ENCODE measurements at places on chromosomes 3 and 15.
A peak's percentile ranks its signal among the peaks of the same experiment; 100 is the strongest.

DNA sequence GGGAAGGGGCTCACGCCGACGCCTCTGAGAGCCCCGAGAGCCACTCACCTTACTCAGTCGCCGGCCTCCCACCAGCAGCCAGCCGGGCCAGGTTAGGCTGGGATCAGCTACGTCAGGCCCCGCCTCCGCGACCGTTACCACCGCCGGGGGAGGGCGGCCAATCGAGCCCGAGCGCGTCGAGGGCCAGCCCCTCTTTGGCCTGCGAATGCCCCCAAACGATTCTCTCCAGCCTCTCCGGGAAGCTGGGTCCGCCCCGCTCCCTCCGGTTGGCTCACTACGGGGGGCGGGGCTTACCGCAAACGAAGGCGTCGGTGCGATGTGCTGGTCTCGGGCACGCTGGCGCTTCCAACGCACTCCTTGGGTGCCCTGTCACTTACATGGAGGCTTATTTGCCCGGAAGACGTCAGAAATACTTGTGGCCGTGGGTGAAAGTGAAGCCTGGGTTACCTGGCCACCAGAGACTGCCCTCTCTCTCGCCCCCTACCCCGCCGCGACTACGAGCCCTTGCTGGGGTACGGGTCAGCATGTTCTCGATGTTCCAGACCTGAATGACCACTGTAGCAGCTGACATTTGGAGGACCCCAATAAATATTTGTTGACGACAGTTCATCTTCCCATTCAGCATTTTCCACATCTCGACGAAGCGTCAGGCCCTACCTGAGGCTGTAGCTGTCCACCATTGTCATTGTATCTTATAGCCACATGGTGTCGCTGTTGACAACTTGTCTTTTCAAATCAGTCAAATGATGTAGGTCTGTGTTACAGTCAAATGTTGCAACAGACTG, at the start of gene CEP70:
Gene CEP70, minus strand, starts transcription at position 111 of the 785 bp plus-strand sequence. CDS start 21,333 bp downstream, outside the sequence.
- peak; percentile 96 for DNase-seq

GRCh38 chr3:52036829-52037228, 19.5 kb downstream of the DUSP7 start:
- DNase-seq, result no peak

- no peak for DNase-seq
Observed at GRCh38 chr3:197501496-197501878, 54.3 kb downstream of the BDH1 start.

DNA sequence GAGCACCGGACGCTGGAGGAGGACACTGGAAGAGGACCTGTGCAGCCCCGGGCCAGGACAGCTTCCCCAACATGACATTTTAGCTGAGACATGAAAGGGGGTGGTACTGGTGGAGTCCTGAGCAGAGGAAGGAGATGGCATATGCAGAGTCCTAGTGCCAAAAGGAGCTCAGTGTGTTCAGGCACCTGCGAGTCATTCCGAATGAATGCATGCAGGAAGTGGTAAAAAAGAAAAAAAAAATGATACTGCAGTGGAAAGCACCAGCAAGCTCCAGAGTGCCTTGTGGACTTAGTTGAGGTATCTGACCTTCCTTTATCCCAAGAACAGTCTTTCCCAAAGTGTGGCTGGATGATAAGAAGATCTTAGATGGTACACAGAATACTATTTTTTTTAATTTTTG, 6.6 kb upstream of the ZNF148 start:
- DNase-seq, result no peak

GRCh38 chr3:151871639-151872468, 1.6 kb upstream of the SUCNR1 start:
- DNase-seq, result no peak

GRCh38 chr3:123409443-123410148, 39.3 kb downstream of the ADCY5 start:
- DNase-seq, result no peak

- no peak for DNase-seq
Observed at GRCh38 chr15:101406036-101406435, 83.5 kb downstream of the PCSK6 start.

Measured in uterus (tissue), 4 donors.